ENCODE measurements at places on chromosomes 5 and 9.
A peak's percentile ranks its signal among the peaks of the same experiment; 100 is the strongest.

- no peak for DNase-seq
Measured at GRCh38 chr9:6441269-6441668, 28.3 kb downstream of the UHRF2 start.

DNA sequence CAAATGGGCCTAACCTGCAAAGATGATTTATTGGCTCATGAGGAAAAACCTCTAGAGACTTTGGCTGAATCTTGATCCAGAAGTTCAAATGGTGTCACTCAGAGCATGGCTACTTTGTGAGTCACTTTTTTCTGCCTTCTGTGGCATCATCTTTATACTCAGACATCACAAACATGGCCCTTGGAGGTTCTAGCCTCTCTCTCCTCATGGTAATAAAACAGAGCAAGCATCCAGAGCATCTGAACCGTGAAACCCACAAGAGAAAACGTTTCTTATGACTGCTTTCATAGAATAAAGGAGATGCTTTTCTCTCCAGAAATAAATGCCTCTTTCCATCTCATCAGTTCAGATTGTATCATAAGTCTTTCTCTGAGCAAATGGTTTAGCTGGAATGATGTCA lies 780.3 kb downstream of the KCTD16 start:
- no peak for DNase-seq

GRCh38 chr9:129141066-129142041 lies 30.1 kb downstream of the PTPA start:
- peak; percentile 29 for DNase-seq

DNA sequence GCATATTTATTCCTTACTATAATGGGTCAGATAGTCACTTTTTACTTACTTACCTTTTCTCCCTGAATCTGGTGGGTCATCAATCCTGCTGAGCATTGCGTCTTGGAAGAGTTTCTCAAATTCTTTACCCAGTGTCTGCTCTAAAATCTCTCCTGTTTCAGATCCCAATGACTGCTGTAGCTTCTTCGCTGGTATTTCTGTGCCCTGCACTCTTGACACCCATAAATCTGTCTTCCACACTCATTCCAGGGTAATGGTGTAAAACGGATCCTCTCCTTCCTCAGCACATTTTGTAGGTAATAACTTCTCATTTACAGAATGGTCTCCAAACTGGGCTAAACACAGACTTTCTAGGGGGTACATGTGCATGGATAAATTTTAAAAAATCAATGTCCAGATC lies 407.4 kb downstream of the DMAC1 start:
- DNase-seq, result no peak

DNA sequence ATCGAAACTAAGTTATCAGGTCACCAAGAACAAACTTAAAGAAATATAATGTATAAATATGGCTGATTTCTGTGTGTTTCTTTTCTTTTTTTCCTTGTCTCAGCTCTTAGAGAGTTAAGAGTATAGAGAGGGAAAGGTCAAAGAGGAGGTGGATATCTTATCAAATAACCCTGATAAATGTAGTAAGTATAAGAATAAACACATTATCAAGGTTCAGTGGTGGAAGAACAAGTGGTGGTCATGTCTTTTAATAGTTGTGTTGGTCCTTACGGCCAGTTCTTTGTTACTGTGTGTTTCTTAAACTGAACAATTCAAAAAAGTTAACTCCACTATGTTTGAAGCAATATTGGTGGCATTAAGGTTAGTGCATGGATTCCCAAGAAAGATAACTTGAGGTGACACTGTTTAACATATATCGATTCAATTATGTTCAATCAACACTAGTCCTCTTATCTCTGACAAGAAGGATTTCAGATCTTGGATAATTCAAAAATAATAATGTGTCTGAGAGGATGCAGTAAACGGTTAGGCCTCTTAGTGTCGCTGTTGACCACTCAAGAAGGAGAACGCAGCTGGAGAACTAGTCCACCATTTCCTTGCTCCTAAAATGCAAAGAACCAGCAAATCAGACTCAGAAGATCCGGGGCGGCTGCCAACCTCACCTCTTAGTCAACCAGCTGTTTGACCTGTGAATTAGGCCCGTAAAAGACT lies at the start of gene PCDHGA3:
PCDHGA3 (plus strand) TSS at position 588 of the 711 bp plus-strand sequence. CDS start 205 bp downstream, outside the sequence.
- peak; percentile 14 for DNase-seq

- DNase-seq, result no peak
Measured at GRCh38 chr5:60143942-60144549, 250.5 kb upstream of the PDE4D start.

- DNase-seq, result no peak
Measured at GRCh38 chr5:54908774-54909525, 76.4 kb downstream of the ESM1 start.

GRCh38 chr5:93622240-93622885 lies 39.3 kb downstream of the NR2F1 start:
- DNase-seq, result peak; percentile 83

DNA sequence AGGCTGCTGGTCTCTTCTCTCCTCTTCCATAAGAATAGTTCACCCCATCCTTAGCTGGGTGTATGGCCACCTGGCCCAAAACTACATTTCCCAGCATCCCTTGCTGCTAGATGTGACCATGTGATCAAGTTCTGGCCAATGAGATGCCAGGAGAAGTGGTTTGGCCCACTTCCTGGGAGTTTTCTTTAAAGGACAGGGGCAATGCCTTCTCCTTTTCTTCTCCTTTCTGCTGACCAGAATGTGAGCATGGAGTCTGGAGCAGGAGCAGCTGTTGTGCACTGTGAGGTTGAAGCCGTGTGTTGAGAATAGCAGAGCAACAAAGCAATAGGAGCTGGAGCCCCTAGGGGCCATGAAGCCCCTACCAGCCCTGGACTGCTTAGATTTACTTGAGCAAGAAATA lies 36.8 kb downstream of the C9orf50 start:
- peak; percentile 83 for DNase-seq

DNA sequence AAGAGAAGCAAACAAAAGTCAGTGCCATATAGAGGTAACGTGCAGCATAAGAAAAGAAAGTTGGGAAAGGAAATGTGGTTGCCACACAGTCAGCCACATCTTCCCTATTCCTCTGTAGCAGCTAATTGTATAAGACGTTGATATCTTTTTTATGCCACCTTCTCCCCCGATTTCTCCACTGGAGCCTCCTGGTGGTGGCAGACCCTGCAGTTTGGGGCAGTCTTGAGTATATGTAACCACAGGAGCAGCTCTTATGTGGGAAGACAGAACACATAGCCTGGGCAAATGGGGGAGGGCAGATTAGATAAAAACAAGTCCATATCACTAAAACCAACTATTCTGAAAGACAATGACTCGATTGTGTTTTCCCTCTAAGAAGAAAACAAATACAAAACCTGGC lies 99.7 kb downstream of the PLCXD3 start:
- DNase-seq, result no peak

- DNase-seq, result no peak
Measured at GRCh38 chr5:174252121-174252520, 206.6 kb downstream of the NSG2 start.

- DNase-seq, result no peak
Measured at GRCh38 chr9:100104314-100104713, 5.3 kb downstream of the INVS start.

DNA sequence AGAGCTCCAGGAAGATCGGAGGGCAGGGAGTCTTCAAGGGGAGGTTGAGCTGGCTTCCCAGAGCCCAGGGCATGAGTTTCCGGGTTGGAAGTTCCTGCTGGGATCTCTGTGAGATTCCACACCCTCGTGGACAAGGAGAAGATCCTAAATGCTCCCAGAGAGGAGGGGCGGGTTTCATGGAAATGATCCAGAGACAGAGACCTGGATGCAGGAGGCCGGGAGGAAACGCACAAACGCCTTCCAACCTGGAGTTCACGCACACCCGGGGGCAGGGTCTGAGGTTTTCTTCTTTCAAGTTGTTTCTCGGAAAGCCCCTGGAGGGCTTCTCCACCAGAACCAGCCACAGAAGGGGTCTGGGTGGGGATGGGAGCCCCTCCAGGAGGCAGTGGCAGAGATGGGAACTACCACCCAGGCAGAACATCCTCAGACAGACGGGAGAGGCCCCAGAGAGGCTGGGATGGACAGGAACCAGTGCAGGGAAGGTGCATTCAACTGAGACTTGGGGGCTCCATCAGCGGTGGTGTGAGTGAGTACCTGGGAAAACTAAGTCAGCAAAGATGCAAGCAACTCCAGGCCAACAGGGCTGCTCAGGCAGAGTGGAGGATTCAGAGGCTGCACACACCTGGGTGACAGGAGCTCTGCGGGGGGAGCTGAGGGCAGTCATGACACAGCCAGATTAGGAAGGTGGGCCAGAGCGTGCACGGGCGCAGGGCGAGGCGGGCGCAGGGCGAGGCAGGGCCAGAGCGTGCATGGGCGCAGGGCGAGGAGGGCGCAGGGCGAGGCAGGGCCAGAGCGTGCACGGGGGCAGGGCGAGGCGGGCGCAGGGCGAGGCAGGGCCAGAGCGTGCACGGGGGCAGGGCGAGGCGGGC lies 52.1 kb upstream of the EXOC3 start:
- no peak for DNase-seq

DNA sequence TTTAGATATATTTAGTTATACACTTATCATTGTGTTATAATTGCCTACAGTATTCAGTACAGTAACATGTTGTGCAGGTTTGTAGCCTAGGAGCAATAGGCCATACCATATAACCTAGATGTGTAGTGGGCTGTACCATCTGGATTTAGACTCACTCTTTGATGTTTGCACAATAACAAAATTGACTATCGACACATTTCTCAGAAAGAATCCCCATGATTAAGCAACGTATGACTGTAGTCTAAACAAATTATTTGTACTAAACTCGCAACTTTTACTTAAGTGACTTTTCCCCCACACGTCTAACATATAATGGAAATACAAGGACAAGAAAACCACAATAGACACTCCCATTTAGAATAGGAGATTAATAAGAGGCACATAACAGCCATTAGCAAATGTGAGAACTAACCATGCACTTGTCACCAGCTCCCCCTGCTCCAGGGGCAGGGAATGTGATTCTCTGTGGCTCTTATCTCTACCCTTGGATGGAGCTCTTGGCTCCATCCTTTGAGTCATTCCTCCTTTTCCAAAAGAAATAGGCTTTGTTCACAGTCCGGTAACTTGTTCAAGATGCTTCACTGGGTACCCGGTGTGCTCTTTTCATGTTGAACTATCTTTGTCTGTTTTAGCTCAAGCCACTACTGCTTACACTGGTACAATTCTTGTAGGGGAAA lies 8.7 kb upstream of the B4GALT1 start:
- DNase-seq, result no peak

GRCh38 chr5:100623719-100624118 lies 88.5 kb downstream of the FAM174A start:
- peak; percentile 59 for DNase-seq

- DNase-seq, result no peak
Measured at GRCh38 chr5:17813214-17813613, 179.0 kb downstream of the TAF11L14 start.

GRCh38 chr9:105444130-105444529 lies 3.7 kb upstream of the FSD1L start:
- no peak for DNase-seq

- DNase-seq, result peak; percentile 4
Measured at GRCh38 chr5:36152324-36153297, 700 bp downstream of the SKP2 start.

DNA sequence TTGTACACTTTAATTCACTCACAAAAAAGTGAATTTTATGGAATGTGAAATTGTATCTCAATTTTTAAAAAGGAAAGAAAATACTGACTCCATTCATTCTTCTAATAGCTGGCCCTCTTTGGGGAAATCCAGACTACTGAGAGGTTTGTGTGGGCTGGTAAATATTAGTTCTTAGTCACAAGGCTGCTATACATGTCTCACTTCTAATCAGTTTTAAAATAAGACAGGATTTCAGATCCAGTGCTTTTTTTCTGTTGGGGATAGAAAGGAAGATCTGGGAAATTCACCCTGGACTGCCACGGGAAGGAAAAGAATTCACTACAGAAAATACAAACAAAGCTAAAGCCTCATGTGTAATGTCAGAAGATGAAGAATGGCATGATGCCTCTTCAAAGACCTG lies 32.7 kb upstream of the ADAMTSL1 start:
- no peak for DNase-seq

DNA sequence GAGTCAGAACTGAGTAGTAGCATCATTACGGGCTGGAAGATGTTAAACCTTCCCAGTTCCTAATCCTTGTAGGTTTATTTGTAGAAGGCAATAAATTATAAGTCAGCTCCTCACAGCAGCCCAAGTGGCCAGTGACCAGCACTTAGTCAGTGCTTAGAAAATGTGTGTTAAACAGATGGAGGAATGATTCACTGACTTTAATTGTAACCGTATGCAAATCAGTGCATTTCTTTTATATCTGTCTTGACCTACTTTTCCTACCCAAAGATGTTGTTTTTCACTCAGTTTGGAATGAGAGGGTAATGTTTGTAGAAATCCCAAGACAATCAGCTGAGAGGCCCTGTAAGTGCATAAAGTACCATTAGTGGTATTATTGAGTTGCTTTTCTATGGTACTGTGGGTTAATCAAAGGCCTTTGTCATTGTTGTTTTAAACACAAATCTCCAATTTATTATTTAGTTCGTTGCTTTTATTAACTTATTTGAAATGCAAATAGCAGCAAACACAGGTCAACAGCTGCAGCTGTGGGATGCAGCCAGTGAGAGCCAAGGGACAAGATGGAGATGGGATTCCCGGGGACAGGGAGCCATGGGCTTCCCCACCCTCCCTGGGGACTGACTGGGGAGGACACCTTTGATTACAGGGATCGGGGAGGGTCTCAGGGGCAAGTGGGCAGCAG lies 49.8 kb downstream of the MAP1B start:
- DNase-seq, result no peak

DNA sequence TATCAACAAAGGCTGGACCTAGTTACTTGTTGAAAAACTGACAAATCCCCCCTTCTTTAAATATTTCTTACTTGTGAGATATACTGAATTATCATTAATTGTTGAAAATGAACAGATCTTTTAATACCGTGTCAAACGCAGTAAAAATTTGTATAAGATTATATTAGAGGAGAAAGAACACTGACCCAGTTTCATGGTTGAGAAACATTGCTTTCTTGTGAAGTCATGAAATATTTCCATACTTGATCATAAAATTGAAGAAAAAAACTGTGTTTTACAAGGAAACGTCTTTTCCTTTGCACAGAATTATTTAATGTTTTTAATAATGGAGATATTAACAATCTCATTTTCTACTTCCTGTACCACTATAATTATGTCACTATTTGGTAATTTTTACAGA lies 45.8 kb downstream of the MOCS2 start:
- DNase-seq, result no peak
